ENCODE measurements at places on chromosomes 5 and 9. TPM values are rescaled to one million over a fixed set of nuclear protein-coding genes. Genes with fewer than 3 reads are reported as not detected.

GRCh38 chr5:136712628-136713027 lies 347.3 kb upstream of the TRPC7 start:
- no peak for DNase-seq

- no peak for DNase-seq
These were observed 202.6 kb downstream of the ZSWIM6 start for GRCh38 chr5:61534481-61535267.

DNA sequence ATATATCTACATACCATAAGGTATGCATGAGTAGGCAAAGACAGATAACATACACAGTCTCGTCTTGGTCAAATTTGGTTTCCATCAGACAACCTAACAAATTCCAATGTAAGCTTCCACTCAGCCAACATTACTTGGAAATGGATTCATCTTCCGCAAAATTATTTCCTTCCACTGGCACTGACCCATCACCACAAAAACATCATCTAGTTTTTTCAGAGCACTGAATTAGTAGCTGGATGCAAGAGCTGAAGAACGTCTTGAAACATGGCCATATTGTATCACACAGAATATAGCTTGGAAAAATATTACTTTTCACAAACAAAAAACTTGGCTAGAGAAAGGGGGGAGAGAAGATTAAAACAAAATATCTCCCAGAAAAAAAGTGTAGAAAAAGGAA lies 73.5 kb downstream of the EFNA5 start:
- no peak for DNase-seq

Gene IFNK
- not detected for total RNA-seq

- DNase-seq, result no peak
These were observed 2.3 kb upstream of the PTPDC1 start for GRCh38 chr9:94081864-94082463.

- no peak for DNase-seq
These were observed 183.9 kb downstream of the SMARCA2 start for GRCh38 chr9:2198956-2199635.

Gene IL9
- not detected for total RNA-seq

DNA sequence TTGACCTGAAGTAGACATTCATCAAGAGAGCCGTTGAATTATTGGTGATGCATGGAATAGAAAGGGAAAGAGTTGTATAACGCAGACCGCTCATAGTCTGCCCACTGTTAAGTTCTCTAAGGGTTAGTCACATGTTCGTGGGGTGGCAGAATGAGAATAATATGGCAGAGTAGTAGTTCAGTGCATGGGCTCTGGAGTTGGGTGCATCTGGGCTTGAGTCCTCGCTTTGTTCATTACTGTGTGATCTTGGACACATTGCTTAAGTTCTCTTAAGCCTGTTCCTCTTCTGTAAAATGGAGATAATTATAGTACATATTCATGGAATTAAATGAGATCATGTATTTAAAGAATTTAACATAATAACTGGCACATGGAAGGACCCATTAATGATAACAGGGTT lies 23.6 kb downstream of the TNPO1 start:
- DNase-seq, result no peak

GRCh38 chr9:76255781-76256455 lies 138.3 kb downstream of the RFK start:
- DNase-seq, result no peak

DNA sequence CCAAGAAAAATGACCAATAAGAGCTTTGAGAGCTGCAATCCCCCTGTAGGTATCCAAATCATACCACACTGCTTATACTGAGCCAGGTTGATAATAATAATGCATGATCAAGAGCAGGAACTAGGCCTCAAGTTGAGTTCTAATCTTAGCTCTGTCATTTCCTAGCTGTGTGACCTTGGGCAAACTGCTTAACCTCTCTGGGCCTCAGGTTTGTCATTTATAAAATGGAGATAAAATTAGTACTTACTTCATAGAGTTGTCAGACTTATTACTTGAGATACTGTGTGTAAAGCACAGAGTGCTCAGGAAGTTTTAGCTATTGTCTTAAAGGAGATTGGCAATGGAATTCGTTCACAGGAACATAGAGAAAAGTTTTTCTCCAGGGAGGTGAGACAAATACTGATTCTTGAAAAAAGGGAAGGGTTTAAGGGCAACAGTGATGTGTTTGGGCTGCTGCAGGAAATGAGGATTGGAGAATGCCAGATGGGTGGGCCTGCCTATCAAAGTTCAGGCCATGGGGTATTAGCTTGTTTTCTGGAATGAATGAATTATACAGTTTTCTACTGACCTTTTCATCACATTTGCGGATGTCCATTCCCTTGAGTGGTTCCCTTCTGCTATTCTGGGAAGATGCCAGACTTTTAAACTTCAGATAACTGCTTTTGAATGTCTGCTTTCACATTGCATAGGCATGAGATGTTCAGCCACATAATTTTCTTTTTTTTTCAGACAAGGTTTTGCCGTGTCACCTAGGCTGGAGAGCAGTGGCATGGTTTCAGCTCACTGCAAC lies 10.2 kb upstream of the ATP6V0E1 start:
- no peak for DNase-seq

DNA sequence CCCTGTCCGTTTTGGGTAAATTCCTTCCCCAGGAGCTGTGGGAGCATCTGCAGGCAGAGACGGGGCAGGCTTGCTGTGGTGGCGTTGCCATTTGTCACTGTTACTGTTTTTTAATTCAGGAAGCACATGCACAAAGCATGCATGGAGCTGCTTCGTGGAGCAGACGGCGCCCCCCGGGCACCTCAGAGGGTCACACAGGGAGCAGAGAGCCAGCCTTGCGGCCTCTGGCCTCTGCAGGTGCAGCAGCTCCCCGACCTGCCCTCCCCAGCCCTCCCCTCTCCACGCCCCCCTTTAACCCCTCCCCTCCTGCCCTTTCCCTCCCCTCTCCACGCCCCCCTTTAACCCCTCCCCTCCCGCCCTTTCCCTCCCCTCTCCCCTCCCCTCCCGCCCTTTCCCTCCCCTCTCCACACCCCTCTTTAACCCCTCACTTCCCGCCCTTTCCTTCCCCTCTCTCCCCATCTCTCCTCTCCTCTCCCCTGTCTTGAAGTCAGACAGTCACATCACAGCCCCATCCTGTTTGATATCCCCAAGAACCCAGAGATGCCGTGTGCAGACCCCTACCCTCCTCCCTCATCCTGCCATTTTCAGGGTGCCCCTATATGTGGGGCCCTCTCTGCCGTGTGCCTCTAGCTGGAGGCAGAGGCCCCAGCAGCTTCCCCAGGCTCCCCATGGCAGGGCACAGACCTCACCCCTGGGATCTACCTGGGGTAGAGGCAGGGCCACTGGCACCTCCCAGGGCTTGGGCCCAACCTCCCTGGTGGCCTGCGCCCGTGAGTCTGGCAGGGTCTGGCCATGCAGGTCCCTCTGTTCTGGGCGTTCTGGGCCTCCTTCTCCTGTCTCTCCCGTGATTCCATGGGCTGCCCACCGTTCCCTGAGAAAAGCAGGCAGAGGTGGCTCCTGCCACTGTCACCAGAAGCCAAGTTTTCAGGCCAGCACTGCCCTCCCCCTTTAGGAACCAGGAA lies 29.6 kb upstream of the UBAC1 start:
- peak; percentile 18 for DNase-seq

DNA sequence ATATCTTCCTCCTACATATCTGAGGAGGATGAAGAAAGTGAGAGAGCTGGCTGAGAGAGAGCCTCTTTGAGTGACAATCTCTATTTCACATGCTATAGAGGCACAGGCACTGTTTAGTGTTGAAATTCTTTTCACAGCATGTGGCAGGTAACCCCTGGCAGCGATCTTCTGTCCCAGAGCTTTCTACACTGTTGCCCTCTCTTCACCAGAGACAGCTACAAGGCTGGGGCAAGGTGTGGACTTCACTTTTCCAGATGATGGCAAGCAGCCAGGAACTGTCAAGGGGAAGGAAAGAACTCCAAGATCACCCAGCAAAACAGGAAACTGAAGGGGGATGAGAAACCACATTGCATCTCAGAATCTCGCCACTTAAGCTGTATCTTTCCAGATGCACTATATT lies 205.2 kb downstream of the CAAP1 start:
- DNase-seq, result no peak

DNA sequence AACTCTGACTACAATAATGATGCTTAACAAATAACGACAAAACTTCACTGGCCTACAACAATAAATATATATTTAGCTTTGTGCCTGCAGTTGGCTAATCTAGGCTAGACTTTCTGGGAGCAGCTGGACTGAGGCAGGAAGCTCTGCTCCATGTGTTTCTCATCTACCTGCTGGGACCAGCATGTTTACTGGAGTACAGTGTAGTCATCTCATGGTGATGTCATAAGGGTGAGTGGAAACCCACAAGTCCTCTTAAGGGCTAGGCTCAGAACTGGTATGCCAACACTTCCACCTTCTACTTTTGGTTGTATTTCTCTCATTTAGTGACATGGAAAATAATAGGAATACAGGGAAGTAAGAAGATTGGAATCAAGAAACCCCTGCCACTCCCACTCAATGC lies 85.7 kb upstream of the NIPBL start:
- DNase-seq, result no peak

DNA sequence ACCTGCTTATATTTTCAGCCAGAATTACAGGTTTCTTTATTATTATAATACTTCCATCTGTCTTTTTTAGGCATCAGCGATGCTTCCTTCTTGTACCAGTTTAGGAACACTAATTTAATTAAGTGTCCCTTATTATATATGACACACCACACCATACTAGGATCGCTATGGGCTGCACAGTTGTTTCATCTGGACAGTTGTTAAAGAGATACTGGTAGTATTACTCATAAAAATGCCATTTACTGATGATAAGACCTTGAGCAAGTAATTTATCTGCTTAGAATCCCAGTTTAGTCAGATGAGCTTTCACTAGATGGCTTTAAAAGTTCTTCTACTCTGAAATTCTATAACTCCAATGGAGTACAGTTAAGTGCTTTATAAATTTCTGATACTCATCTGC lies 17.1 kb downstream of the ARSK start:
- DNase-seq, result no peak

DNA sequence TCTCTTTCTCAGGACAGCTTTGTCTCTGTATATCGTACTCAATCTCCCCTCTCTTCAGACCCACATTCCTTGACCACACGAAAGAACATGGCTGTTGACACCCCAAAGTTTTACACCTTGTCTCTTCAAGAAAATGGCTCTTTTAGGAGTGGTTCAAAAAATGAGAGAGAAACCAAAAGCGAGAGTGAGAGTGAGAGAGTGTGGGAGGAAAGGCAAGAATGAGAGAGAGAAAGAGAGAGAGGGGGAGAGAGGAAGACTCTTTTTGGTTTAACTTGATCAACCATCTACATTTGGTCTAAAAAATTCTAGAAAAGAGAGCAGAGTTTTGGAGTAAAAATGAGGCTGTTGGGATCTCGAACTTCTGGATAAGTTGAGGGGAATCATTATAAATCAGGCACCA lies 581.8 kb upstream of the WWC1 start:
- DNase-seq, result no peak

- no peak for DNase-seq
These were observed 155.2 kb downstream of the GAS1 start for GRCh38 chr9:86792136-86792535.

DNA sequence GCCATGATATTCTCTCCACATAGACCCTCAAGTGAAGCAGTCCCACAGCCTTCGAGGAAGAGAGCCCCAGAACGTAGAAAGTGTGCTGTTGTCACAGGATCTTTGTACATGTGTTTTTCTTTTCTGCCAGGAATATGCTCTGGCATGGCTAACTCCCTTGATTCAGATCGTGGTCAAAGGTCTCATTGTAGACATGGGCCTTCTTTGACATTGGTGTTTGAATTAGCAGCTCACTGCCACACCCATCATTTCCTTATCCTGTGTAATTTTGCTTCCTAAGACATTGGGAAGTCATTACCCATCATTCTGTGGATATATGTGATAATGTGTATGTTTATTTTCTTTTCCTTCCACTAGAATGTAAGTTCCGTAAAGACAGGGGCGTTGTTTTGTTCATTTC lies 25.5 kb downstream of the MTRR start:
- DNase-seq, result no peak

Measured in naive thymus-derived CD4-positive, alpha-beta T cell (primary cell).